COR-L47 (cell line): ENCODE measurements at places on chromosomes 11 and 22.
A peak's percentile ranks its signal among the peaks of the same experiment; 100 is the strongest.

DNA sequence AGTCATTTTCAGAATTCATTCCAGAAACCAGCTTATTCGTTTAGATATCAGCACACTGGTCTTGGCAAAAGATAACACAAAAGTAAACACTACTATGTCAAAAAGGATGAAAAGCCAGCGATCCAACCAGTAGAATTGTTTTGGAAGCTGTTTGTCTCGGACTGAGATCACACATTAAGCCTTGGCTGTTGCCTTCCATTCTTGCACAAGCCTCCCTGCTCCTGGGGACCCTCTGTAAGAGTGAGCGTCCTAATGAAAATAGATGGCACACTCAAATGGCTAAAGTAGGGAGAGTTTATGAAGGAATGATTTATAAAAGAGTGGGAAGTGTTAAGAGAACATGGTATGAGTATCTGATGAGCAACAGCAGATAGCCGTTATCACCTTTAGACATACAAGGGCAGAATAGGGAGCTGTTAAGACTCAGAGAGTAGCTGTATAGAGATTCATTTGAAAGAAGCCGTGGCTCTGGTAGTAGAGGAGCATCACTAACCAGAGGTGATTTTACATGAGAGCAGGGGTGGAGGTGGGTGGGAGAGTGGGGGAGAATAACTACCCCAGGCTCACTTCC lies 25.2 kb downstream of the PDE3B start:
- DNase-seq: no peak

- no peak for DNase-seq
These were observed 12.4 kb downstream of the SLC25A17 start for GRCh38 chr22:40806711-40807110.

GRCh38 chr11:122108192-122108799 lies 7.7 kb downstream of the BLID start:
- no peak for DNase-seq

GRCh38 chr11:21894492-21894891 lies 298.4 kb upstream of the ANO5 start:
- DNase-seq: no peak

GRCh38 chr11:14073849-14074476 lies 111.4 kb downstream of the SPON1 start:
- no peak for DNase-seq

DNA sequence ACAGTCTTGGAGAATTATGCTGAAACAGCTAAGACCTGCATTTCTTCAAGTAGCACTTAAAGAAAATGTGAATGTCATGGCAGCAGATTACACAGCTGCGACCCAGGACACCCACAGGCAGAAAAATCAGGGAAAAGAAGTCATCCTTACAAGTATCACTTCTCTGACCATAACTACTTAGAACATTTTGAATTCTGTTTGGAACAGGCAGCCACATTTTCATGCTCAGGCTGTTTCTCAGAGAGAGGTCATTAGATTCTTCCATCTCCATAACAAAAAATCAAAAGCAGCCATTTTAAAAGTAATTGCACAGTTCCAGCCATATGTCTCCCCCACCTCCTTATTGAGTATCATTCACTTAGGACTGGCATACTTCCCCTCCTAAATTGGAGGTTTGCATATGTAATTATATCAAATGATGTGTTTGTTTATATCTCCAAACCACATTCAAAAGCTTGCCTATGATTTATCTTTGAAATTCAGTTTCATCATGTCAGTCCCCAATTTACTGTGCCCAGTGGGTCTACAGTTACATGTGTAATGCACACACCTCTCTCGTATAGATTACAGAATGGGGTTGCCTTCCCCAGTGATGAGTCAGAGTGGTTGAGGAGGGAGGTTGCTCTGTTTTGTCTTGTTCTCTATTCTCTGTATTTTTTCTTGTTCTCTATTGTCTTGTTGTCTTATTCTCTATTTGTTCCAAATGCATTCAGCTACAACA lies 276.5 kb upstream of the MTNR1B start:
- DNase-seq: no peak

- no peak for DNase-seq
These were observed 14.1 kb downstream of the FAM83F start for GRCh38 chr22:40008726-40009291.

- DNase-seq: no peak
These were observed 15.2 kb downstream of the DDX17 start for GRCh38 chr22:38490915-38491314.

- no peak for DNase-seq
These were observed 89.4 kb downstream of the LDLRAD3 start for GRCh38 chr11:36033082-36033751.

DNA sequence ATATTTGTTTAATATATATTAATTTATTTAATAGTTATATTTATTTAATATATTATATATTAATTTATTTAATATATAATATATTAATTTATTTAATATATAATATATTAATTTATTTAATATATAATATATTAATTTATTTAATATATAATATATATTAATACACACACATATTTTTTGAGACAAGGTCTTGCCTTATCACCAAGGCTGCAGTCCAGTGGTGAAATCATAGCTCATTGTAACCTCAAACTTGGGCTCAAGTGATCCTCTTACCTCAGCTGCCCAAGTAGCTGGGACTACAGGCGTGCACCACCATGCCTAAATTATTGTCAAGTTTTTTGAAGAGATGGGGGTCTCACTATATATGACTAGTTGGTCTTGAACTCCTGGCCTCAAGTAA lies 51.4 kb upstream of the DDI1 start:
- no peak for DNase-seq

GRCh38 chr11:1326435-1327063 lies 17.1 kb upstream of the TOLLIP start:
- DNase-seq: no peak

GRCh38 chr11:91433284-91434010 lies 791.2 kb upstream of the FAT3 start:
- no peak for DNase-seq

DNA sequence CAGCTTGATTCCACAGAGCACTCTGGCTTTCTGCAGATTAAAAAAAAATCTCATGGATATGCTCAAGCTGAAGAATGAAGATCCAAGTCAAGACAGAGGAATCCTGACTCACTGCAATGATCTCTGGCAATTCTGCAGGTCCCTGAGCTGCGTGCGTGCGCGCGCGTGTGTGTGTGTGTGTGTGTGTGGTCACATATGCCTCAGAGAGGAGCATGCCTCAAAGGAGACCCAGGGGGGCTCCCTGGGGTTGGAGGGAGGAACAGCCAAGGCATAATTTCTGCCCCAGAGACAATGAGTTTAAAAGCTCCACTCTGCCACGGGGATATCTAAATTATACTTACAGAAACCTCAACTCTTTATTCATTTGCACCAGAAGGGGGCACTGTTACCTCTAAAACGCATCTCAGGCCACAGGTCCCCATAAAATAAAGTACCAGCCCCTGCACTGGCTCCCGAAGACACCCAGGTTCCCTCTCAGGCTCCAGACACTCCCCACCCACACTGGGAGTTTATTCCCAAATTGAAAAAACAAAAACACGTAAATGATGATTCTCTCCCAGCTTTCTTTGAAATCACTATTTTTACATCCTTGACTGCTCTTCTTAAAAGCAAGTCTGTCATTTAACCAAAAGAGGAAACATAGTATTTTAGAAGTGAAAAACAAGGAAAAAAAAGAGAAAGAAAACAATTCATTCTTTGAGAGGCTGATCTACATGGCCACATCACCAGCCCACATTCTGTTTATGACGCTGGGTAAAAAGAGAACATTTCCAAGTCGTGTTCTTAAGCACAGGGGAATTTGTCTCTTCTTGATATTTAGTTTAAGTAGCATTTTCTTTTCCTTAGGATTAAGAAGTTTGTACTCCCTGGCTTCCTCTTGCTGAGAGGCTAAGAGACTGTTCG lies 401.0 kb downstream of the LARGE1 start:
- no peak for DNase-seq

GRCh38 chr11:74720596-74721478 lies 10.4 kb downstream of the CHRDL2 start:
- no peak for DNase-seq

DNA sequence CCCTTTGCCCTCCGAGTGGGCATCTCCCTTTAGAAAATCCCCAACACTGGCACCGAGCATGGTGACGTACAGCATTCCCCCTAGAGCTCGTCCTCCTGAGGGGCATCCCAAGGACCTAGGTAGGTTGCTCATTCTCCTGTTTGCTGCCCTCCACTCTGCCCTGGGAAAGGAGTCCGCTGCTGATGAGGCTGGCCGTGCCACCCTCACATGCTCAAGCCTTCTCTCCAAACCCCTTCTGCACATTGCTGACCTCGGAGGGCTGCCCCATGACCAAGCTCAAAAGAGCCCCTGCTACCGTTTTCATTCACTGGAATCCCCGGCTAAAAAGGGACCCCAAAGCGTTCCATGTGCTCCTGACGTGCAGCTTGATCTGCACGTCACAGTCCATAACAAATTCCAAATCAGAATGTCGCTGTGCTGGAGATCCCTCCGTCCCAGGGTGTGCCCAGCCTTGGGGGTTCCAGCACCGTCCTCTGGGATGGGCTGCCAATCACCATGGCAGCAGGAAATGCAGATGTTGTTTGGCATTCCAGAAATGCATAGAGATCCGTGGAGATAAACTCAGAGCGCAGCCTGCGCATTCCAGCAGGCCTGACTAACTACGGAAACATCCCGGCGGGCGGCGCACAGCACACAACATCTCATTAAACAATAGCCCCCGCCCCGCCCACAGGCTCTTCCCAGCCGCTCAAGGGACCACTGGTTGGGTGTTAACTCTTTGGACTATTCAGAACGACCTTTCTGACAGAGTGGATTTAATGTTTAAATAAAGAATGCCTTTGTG lies 26.3 kb upstream of the GNB1L start:
- DNase-seq: no peak

GRCh38 chr22:33054001-33054675 lies 4.0 kb downstream of the SYN3 start:
- DNase-seq: no peak

GRCh38 chr11:63851364-63851763 lies 12.5 kb downstream of the MARK2 start:
- DNase-seq: no peak

DNA sequence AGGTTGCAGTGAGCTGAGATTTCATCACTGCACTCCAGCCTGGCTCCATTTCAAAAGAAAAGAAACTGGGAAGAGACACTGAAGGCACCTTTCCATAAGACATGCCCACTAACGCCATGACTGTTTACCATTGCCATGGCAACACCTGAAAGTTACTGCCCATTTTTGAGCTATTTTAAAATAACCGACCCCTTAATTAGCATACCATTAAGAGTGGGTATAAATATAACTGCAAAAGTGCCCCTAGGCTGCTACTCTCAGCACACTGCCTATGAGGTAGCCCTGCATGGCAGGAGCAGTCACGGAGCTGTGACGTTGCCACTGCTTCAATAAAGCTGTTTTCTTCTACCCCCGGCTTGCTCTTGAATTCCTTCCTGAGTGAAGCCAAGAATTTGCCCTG lies 9.9 kb upstream of the RNASEH2C start:
- DNase-seq: no peak

DNA sequence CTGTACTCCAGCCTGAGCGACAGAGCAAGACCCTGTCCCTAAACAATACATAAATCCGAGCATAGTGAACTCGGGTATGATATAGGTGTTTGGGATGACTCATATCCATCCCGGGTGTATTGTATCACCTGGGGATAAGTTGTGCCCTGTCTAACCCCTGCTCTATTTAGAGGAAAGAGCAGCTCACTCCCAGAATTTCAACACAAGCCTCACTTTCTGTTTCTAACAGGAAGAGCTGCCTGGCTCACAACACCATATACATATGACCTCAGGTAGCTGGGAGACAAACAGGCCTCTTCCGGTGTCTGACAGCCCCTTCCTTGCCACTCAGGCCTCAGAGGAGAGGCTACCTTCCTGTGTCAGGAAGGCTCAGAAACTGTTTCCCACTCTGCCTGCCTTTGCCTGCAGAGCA lies 9.9 kb upstream of the MICALL1 start:
- DNase-seq: no peak

GRCh38 chr22:46800102-46800857 lies 37.8 kb downstream of the TBC1D22A start:
- no peak for DNase-seq

DNA sequence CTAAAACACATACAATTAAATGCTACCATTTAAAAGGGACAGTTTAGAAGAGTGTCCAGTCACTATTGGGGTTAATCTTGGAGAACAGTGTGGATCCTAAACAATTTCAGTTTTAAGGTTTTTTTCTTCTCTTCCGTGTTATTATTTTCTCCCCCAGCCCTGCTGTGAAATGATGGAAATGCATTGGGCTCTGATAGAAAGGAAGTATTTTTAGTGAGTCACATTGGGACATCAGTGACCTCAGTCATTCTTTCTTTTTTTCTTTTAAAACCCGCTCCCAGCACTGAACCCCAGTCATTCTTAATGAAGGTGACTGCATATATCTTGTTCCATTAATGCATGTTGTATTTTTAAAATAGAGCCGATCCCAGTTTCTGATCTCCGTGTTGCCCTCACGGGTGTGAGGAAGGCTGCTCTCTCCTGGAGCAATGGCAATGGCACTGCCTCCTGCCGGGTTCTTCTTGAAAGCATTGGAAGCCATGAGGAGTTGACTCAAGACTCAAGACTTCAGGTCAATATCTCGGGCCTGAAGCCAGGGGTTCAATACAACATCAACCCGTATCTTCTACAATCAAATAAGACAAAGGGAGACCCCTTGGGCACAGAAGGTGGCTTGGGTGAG lies 93.2 kb upstream of the OR4B1 start:
- DNase-seq: no peak

GRCh38 chr11:2816941-2817421 lies 68.6 kb downstream of the CDKN1C start:
- no peak for DNase-seq

DNA sequence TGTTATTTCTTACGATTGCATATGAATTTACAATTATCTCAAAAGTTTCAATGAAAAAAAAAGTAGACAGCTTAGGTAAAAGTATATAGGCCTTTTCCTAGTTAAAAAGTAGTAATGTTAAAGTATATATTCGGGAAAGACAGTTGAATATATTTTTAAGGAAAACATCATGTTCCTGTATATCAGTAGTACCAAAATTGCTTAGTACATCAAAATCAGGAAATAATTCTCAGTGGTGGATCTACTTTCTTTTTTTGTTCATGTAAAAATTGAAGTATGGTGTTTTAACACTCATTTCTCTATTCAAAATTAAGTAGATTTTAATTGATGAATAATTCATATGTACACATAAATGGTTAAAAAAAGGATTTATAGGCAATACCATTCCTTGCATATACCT lies 73.9 kb downstream of the USP47 start:
- DNase-seq: no peak

- no peak for DNase-seq
These were observed 15.3 kb upstream of the CDC42BPG start for GRCh38 chr11:64859542-64860414.

GRCh38 chr11:65150509-65151299 lies 16.4 kb upstream of the SYVN1 start:
- peak; percentile 62 for DNase-seq

DNA sequence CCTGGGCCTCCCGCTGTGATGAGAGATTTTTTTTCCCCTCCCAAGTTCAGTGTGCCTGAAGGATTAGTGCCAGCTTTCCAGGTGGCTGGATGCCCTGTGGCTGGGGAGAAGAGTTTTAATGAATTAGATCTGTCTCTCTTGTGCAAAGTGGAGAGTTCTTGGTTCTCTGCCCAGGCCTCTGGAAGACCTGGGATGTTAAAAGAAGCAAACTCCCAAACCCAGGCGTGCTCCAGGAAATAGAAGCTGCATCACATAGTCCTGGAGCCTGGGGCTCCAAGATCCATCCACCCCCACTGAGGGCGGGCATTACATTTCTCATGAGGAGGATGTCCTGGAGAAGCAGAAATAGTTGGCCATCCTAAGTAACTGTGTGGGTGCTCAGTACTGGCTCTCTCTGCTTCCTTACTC lies 30.6 kb downstream of the SDHAF2 start:
- no peak for DNase-seq
